SK-N-SH (cell line): ENCODE measurements at places on chromosomes 11 and 22. TPM values are rescaled to one million over a fixed set of nuclear protein-coding genes. Genes with fewer than 3 reads are reported as not detected.

The FXYD6 gene
- 1.4 and 4.3 TPM in 2 replicates for polyA plus RNA-seq

DNA sequence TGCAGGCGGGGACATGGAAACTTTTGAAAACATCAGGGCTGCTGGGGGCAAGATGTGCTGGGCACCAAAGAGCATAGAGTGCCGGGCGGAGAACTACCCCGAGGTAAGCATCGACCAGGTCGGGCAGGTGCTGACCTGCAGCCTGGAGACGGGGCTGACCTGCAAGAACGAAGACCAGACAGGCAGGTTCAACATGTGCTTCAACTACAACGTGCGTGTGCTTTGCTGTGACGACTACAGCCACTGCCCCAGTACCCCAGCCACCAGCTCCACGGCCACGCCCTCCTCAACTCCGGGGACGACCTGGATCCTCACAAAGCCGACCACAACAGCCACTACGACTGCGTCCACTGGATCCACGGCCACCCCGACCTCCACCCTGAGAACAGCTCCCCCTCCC, 19.4 kb downstream of the MUC5B start:
- H3K27me3 ChIP-seq = no peaks in the 10 kb centered on the region
- no peak overlapping the region for H3K27ac ChIP-seq
- no peaks in the 10 kb centered on the region for H3K4me1 ChIP-seq
- H3K36me3 ChIP-seq = no peaks in the 10 kb centered on the region
- DNase-seq = no peak
- no peak overlapping the region for H3K4me3 ChIP-seq

DNA sequence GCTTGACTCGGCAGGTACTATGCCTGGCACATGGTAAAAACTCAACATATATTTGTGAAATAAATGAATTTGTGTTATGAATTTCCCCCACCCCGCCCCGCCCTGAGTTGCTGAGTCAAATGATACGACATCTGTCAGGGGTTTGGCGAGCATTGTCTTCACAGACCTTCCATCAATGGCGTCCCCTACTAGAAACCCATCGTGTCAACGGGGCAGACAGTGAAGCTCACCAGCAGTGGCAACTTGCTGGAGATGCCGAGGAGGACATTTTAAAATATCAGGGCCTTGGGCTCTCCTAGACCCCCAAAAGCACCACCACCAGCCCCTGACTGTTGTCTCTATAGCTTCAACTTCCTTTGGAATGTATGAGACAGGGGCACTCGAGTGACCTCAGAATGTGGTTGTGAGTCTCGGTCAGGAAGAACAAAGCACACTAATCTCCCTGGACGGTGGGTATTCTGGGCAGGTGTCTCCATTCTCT, 761 bp upstream of the NXF1 start:
- peaks cover 28% of the 10 kb centered on the region for H3K36me3 ChIP-seq
- H3K27ac ChIP-seq = peak overlapping the region; percentile 45; the same call in 1 of the 2 replicates
- DNase-seq = peak; percentile 37
- H3K4me3 ChIP-seq = peak overlapping the region; percentile 91
- peaks cover 18% of the 10 kb centered on the region for H3K4me1 ChIP-seq

DNA sequence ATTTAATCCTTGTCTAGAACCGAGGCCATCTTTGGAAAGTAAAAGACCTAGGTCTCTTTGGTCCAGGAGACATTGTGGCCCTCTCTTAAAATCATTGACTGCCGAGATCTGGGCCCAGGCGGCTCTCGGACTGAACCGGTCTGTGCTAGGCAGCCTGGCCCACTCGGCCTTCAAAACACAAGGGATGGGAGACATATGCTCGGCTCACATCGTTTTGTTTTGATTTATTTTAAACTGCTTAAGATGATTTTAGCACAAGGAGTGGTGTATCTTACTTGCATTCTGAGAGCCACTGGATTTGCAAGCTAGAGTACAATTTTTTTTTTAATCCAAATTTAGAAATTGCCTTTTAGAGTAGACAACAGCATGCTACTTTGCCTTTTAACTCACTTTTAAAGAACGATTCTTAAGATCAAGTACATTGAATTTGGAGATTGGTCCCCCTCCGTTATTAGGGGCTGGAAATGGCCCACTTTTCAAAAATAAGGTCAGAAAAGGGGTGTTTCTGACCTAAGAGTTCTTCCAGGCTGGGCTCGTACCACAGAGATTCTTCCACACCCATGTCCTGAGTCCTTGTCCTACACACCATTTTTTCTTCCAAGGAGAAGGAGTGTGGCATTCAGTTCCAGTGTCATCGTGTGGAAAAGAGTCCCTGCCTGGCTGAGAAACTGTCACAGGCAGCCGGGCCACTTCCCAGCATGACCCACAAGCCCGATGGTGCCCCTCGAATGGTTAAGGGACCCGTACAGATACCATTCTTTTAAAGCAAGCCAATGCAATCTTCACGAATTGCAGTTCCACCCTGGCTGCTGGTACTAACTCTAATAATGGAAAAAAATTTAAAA, 80.5 kb upstream of the WNT7B start:
- peak overlapping the region; percentile 68 for H3K4me3 ChIP-seq
- peaks cover 66% of the 10 kb centered on the region for H3K4me1 ChIP-seq
- H3K27ac ChIP-seq = peak overlapping the region; percentile 100
- no peaks in the 10 kb centered on the region for H3K27me3 ChIP-seq
- no peak for DNase-seq
- H3K36me3 ChIP-seq = peaks cover 4% of the 10 kb centered on the region

The KCNJ11 gene
- 0.13 and 0.23 TPM in 2 replicates for polyA plus RNA-seq

DNA sequence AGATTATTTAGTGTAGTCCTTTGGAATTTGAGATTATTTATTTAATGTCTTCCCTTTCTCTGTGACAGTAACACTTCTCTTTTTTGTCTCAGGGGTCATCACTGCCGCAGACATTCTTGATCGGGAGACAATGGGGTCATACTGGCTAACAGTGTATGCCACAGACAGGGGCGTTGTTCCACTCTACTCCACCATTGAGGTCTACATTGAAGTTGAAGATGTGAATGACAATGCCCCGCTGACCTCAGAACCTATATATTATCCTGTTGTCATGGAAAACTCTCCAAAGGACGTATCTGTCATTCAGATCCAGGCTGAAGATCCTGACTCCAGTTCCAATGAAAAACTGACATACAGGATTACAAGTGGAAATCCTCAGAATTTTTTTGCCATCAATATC, 299.9 kb downstream of the FAT3 start:
- H3K4me1 ChIP-seq = no peaks in the 10 kb centered on the region
- no peaks in the 10 kb centered on the region for H3K27me3 ChIP-seq
- H3K27ac ChIP-seq = no peak overlapping the region
- H3K4me3 ChIP-seq = no peak overlapping the region

GRCh38 chr11:29353833-29354232, 663.0 kb downstream of the KCNA4 start:
- H3K4me3 ChIP-seq = no peak overlapping the region
- H3K36me3 ChIP-seq = no peaks in the 10 kb centered on the region
- no peaks in the 10 kb centered on the region for H3K4me1 ChIP-seq
- no peaks in the 10 kb centered on the region for H3K27me3 ChIP-seq
- no peak for DNase-seq
- no peak overlapping the region for H3K27ac ChIP-seq
